ENCODE measurements at places on chromosomes 1 and 21.

DNA sequence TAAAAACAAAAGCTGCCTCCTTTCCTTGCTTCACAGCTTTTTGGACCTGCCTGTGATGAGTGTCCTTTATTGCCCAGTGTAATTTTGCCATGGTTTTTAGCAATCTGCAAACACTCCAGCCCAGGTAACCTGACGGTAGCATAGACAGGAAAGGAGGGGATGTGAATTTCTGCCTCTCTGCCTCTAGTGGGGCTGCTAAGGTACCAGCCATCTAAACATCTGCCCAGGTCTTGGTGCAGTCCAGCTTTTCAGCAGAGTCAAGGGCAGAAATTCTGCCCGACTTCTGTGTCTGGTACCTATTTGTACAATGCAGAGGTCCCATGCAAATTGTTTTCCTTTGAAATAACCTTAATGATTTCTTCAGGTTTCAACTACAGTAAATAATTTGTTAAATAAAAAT is 371.4 kb downstream of the KIF26B start:
- no peaks in the 10 kb centered on the region for H3K27me3 ChIP-seq
- no peak for DNase-seq

GRCh38 chr1:21927533-21928237 is 9.4 kb downstream of the HSPG2 start:
- peak overlapping the region; percentile 79 for H3K27ac ChIP-seq
- H3K4me1 ChIP-seq = peaks cover 81% of the 10 kb centered on the region

DNA sequence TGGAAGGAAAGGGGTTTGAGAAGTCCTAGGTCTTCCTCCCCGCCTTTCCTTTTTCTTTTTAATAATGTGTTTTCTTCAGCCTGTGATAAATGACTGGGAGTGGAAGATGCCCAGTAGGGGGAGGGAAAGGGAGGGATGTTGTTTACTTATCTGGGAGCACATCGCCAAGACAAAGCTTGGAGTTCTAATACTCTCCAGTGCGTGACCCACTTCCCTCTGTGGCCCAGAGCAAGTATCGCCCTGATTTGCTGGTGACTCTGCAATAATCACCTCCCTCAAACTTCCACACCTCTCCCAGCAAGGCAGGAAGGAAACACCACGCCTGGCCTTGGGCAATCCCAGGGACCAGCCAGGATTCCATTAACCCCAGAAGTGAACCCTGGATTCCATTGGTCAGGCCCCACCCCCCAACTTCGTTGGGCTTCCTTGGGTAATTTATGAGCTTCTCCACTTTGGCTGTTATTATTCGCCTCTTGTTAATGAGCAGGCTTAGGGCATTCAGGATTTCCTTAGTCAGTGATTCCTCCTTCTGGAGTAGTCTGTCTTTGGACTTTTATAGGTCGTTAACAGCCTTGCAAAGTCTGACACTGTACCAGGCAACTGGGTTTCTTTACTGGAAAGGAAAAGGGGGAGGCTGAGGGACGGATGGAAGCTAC is 24.3 kb upstream of the GRHL3 start:
- peaks cover 16% of the 10 kb centered on the region for H3K4me1 ChIP-seq
- DNase-seq = peak; percentile 15
- H3K36me3 ChIP-seq = no peaks in the 10 kb centered on the region
- H3K27me3 ChIP-seq = peaks cover 6% of the 10 kb centered on the region
- no peak overlapping the region for H3K4me3 ChIP-seq
- peak overlapping the region; percentile 63 for H3K27ac ChIP-seq

DNA sequence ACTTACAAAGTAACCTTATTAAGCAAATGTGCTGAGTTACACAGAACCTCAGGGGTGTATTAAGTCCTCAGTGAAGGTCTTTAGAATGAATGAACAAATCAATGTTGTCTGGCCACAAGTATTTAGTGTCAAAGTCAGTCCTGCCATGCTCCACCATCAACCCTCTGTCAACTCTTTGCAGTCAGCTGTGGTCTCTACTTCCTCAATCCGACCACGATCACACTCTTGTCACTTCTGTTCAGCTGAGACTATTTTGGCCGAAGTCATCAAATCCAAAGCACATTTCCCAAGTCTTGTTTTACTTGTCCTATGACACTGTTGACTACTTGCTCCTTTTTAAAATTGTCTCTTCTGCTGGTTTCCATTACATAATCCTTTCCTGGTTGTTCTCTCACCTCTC is 173.5 kb downstream of the ST6GALNAC5 start:
- H3K4me1 ChIP-seq = no peaks in the 10 kb centered on the region
- no peak for DNase-seq
- H3K27me3 ChIP-seq = no peaks in the 10 kb centered on the region
- H3K36me3 ChIP-seq = no peaks in the 10 kb centered on the region
- no peak overlapping the region for H3K4me3 ChIP-seq

DNA sequence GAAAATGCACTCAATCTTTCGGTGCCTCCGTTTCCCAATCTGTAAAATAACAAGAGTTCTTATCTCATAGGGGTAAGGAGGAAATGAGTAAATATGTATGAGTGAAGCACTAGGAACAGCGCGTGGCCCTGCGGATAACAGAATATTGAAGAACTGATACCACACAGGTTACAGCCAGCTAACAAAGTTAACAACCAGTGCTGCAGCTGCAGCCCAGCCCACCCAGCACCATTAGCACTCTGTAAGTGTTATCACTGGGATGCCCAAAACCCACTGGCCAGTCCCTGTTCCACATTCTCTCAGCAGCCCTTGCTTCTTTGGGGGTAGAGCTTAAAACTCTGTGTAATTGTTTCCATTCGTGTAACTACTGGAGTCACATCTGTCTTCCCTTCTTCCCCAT is 89.5 kb downstream of the VWA5B1 start:
- no peak overlapping the region for H3K27ac ChIP-seq
- H3K27me3 ChIP-seq = peaks cover 13% of the 10 kb centered on the region
- no peak for DNase-seq
- H3K4me3 ChIP-seq = no peak overlapping the region

GRCh38 chr1:5688081-5689077 is 303.8 kb downstream of the NPHP4 start:
- H3K4me3 ChIP-seq = no peak overlapping the region
- H3K27me3 ChIP-seq = peaks cover 25% of the 10 kb centered on the region
- DNase-seq = no peak
- no peak overlapping the region for H3K27ac ChIP-seq

- peaks cover 28% of the 10 kb centered on the region for H3K4me1 ChIP-seq
- no peak overlapping the region for H3K4me3 ChIP-seq
- no peaks in the 10 kb centered on the region for H3K36me3 ChIP-seq
- no peak for DNase-seq
- no peaks in the 10 kb centered on the region for H3K27me3 ChIP-seq
These were observed 217.7 kb downstream of the RERE start for GRCh38 chr1:8599646-8600212.

DNA sequence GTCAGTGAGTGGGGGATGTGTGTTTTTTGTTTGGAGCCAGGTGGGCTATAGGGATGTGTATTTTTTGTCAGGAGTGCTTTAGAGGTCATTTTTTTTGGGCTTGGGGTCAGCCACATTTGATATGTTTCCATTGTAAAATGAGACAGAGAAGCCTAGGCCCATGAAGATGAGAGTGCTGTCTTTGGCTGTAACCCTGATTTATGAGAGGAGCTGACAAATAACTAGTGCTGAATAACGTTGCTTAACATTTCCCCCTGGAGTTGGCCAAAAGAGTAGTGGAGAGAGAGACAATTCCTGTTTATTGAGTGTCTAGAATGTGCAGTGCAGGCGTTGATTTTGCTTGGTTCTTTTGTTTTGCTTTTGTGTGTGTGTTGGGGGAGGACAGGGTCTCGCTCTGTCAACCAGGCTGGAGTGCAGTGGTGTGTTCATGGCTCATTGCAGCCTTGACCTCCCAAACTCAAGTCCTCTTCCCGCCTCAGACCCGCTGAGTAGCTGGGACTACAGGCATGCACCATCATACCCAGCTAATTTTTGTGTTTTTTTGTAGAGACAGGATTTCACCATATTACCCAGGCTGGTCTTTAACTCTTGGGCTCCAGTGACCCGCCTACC is 64.7 kb downstream of the S1PR1 start:
- no peaks in the 10 kb centered on the region for H3K36me3 ChIP-seq
- no peaks in the 10 kb centered on the region for H3K27me3 ChIP-seq
- no peak overlapping the region for H3K27ac ChIP-seq
